Heart right ventricle (tissue), 16 donors: ENCODE measurements at places on chromosomes 4 and X. TPM values are rescaled to one million over a fixed set of nuclear protein-coding genes. Genes with fewer than 3 reads are reported as not detected.

Gene TLR8
- total RNA-seq: 0.61 TPM

Gene JCHAIN
- total RNA-seq: 0.57 TPM

DNA sequence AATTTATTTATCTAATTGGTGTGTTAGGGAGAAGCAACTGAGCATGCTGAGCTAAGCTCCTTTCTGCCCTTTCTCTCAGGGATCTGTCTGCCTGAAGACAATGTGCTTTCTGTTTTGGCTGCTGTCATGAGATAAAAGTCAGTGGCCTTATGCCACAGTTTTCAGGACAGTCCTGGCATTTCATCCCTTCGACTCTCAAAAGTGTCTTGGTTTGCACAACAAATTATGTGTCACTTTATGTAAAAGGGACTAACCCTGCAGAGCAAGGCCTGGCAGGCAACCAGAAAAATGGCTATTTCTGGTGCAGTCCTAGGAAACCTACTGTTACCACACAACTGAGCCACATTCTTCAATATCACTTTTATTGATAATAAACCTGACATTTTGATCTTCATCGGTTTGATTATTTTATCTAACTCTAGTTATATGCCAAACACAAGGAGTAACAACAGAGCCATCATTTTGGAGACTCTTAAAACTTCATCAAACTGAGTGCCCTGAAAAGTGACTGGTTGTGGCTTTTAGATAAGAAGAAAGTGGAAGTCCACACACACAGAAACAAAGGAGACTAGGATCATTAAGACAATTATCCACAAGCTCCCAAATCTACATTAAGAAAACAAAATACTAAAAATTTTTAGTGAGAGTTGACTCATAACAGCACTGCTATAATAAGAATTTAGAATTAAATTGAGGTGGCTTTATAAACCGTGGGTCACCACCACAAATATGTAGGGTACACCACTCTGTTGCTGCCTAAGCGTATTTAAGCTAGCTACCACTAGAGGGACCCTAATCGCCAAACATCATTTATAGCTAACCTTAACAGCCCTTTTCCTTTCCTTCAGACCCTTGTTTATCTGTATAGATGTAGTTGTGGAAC is 95.9 kb upstream of the PTPN13 start:
- DNase-seq: no peak

DNA sequence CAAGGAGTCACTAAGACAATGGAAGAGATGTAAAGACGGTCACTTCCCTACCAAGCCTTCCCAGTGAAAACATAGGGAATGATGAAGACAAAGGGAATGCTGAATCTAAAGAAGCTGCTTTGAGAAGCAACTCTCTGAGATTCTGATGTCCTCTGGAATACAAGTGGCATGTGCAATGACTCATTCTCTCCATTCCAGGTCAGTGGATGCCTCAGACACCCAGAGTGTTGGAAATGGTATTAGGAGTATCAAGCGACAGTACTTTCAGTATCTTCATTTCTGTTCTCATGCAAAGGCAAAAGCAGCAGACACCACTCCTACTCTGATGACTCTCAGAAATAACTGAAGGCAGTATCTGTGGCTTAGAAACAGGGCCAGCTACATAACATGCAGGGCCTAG is 102.6 kb downstream of the FSTL5 start:
- no peak for DNase-seq

GRCh38 chr4:79385641-79386040 is 22.4 kb downstream of the GK2 start:
- no peak for DNase-seq

Gene FAM236C
- not detected for total RNA-seq

DNA sequence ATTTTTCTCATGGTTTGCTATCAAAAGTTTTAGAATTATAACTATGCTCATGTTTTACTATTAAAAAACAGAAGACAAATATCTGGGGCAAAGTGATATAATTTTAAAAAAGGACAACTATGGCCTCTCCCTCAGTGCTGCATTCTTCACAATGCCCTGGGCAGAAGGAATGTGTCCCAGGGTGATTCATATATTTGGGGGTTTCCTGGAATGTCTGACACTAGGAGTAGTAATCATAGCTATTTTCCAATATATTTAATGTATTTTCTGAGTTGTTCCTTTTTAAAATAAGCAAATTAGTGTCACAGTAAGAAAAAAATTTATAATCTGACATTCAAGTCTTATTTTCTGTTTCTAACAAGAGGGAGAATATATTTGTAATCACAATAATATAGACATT is 281.7 kb downstream of the UNC5C start:
- no peak for DNase-seq

Gene TCEAL2
- not detected for total RNA-seq

DNA sequence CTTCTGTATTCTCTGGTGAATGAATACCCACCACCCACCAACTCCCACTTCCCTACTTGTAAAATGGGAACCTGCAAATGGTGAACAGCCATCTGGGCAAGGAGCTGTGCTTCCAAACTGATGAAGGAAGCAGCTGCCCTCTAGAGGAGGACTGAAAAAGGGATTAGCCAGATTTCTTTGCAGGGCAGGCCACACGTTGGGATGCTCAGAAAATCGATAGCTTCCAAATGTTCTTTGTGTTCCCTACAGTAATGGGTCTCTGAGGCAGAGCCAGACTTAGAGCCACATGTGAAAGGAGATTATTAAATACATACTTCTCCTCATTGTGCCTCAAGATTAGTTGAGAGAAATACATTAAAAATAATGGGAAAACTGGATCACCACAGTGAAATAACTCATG is 39.3 kb upstream of the LPAR4 start:
- no peak for DNase-seq

Gene GPC3
- 3.2 TPM for total RNA-seq

Gene NIPAL1
- total RNA-seq: 1.4 TPM

Gene LEF1
- total RNA-seq: not detected
